ENCODE measurements at places on chromosomes 12 and 14.
A peak's percentile ranks its signal among the peaks of the same experiment; 100 is the strongest.

DNA sequence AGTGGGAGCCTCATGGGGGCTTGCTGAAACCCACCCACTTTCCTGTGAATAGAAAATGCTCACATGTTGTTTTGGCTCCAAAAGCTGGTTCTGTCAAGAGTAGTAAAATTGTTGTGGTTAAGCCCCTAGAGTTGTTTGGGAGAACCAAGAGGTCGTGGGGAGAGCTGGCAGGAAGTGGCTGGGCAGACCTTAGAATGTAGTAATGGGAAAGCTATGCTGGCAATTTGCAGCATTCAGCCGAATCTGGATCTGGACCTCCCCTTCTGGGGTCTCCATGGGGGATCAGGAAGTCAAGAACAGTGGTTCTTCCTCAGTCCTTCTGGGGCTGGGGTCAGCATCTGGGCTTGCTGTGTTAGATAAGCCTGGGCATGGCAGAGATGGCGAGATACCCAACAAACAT, 150.6 kb upstream of the TBX3 start:
- DNase-seq, result no peak

DNA sequence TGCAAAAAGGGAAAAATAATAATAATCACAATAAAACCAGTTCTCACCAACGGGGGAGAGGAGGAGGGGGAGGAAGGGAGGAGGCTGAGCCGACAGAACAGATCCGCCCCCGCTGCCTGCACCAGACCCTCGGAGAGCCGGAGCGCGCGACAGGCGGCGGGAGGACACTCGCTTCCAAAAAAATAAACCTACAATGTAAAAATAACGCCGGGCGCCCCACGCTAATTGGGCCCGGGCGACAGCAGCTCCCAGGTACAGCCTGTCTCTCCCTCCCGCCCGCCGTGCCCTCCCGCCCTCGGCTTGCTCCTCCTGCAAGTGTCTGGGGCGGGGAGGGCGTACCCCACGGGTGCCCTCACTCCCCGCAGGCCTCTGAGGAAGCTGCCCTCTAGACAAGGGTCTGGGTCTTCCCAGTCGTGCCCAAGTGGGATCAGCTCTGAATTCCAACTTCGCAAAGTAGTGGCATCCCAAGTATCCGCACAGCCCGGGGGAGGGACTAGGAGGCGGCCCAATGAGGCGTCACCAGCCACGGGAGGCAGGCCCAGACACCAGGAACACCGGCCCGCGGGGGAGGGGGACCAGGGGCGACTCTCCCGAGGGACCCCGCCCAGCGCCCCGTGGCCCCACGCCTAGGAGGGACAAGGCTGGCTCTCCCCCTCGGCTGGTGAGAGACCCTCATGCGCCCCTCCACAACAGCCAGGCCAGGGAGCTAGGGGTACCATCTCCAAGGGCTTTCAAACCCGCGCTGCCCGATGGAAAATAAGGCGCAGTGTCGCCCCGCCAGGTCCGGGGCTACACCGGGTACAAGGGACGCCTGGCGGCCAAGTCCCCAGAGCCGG, 1.0 kb downstream of the NCOR2 start:
- peak; percentile 65 for DNase-seq

- DNase-seq, result no peak
These were observed 30.4 kb upstream of the ITPK1 start for GRCh38 chr14:93146119-93146518.

GRCh38 chr12:20030826-20031225, 337.5 kb upstream of the PDE3A start:
- DNase-seq, result no peak

- DNase-seq, result no peak
These were observed 426.0 kb downstream of the GALC start for GRCh38 chr14:87566991-87567390.

GRCh38 chr12:47267571-47267970, 187.8 kb upstream of the AMIGO2 start:
- DNase-seq, result no peak

DNA sequence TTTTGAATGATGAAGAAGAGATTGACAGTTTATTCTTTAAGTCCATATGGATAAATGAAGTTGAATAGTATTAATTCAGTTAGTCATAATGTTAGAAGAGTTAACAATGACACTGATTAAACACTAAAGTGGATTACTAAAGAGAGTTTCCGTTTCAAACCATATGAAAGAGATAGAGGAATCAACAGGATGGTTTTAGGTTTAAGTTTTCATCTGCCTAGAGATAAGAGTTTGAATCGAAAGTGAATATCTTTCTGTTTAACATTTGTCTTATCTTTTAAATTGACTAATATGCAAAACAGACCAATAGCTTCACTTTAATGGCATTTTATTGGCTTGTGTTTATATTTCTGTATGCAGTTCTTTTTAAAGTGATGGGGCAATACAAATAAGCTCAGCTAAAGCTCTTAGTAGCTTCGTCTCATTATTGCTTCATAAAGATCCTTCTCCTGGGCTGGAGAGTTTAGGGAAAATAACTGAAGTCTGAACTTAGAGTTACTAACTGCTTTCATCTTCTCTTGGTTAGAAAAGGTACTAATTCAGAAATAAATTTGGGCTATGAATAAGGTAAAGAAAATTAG, 66.0 kb downstream of the MIPOL1 start:
- DNase-seq, result no peak

- no peak for DNase-seq
These were observed 51.5 kb downstream of the NINJ2 start for GRCh38 chr12:611721-612120.

DNA sequence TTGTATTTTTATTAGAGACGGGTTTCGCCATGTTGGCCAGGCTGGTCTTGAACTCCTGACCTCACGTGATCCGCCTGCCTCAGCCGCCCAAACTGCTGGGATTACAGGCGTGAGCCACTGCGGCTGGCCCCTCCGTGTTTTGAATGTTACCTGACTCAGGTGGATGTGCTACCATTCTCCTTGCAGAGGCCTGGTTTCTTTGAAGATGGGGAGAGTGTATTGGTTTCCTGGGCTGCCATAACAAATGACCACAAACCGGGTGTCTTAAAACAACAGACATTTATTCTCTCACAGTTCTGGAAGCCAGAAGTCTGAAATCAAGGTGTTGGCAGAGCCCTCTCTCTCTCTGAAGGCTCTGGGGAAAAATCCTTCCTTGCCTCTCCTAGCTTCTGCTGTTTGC, 98.0 kb downstream of the IRF2BPL start:
- DNase-seq, result peak; percentile 49

DNA sequence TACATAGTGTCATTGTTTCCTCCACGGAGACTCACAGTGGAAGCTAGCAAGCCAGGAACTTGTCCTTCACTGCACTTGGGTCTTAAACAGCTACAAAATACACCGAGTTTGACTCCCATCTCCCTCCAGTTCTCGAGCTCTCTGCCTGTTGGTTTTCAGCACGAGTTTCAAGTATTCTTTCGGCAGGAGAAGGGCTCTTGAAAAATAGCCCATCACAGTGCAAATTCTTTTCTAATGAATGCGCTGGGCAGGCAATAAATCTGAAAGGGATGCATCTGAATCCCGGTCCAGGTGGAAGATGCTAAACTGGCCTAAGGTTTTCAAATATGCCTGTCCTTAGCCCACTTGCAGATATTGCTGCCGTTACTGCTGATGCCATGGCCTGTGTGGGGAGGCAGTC, 173.9 kb downstream of the CACNA1C start:
- no peak for DNase-seq

GRCh38 chr14:38605193-38606114, 349.6 kb upstream of the CLEC14A start:
- no peak for DNase-seq

- DNase-seq, result peak; percentile 26
These were observed 400.9 kb downstream of the SNAPC1 start for GRCh38 chr14:62162998-62163589.

GRCh38 chr14:87079416-87079815, 913.6 kb downstream of the GALC start:
- DNase-seq, result no peak

DNA sequence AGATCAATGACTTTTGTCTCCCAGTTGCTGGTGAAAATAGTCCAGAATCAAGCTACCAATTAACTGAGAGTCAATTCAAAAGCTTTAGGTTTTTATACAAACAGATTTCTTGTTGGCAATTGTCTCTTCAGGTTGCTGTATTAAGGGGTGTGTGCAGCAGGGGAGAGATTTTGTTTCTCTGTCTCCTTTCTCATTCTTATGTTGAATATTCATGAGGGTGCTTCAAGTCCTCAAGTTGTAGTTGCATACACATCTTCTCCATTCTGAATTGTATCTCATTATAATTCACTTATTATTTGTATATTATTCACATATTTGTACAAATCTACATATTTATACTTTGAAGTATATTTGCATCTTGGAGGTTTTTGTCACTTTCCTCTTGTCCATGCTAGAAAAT, 126.7 kb upstream of the PTPRQ start:
- DNase-seq, result no peak

All from CD4-positive, alpha-beta T cell treated with Interleukin-17A for 1 hour (primary cell).